ENCODE measurements at places on chromosomes 12 and 14.

- DNase-seq, result no peak
Observed at GRCh38 chr12:7374423-7375144, 69.4 kb downstream of the CD163L1 start.

DNA sequence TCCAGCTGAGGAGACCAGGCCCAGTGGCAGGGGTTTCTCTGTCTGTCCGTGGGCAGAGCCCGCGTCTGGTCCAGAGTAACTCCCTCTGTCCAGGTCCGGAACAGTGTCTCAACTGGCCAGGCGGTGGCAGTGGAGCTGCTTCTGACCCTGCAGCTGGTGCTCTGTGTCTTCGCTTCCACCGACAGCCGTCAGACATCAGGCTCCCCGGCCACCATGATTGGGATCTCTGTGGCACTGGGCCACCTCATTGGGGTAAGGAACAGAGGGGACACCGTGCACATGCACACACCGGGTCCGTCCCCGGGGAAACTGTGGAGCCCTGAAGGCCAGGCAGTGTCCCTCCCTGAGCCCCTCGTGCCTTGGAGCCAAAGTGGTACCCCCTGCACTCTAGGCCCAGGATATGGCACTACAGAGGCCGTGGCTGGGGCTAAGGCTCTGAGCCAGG, 1.5 kb downstream of the AQP6 start:
- DNase-seq, result no peak

- DNase-seq, result no peak
Observed at GRCh38 chr14:39383026-39383660, 49.1 kb downstream of the FBXO33 start.

- DNase-seq, result no peak
Observed at GRCh38 chr14:96212896-96213295, 8.3 kb downstream of the BDKRB2 start.

DNA sequence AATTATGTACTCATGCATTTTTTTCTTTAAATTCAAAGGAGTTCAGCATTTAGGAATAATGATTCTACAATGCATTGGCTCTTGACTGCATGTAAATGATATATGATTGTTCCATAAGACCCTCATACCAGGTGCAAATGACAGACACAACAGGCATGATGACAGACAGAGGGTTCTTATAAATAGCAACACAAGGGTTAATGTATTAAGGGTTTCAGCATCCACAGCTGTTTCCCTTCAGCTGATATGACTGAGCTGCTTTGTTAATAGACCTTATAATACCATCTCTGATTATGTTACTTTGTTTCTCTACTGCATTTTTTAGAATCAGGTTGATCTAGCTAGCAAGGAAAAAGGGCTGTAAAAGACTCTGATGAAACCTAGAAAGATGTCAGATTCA, 90.8 kb upstream of the TMTC2 start:
- no peak for DNase-seq

- no peak for DNase-seq
Observed at GRCh38 chr14:100988011-100988410, 84.5 kb upstream of the RTL1 start.

DNA sequence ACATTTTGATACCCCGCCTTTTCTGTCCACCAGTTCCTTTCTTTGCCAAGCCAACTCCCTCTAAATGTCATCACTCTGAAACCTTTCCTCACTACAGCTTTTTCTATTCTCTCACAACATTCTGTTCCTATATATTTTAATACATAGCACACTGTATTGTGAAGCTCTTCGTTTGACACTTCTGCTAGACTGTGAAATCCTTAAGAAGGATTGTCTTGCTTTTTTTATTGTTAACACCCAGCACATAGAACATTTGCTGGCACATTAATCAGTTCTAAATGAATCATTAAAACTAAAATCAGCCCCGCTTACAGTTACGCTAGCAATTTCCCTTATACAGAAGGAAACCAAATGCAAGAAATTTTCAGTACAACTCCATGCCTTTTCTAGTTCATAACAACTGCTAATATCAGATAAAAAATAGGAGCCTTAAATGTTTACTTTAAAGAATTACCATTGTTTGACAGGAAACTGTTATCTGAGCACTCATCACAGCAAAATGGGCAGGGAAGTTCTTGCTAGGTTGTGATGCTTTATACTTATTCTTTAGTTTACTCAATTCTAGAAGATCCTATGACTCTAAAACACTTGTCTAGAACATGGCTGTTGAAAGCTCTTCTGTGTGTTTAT, 93.5 kb downstream of the PPP1R12A start:
- DNase-seq, result no peak

DNA sequence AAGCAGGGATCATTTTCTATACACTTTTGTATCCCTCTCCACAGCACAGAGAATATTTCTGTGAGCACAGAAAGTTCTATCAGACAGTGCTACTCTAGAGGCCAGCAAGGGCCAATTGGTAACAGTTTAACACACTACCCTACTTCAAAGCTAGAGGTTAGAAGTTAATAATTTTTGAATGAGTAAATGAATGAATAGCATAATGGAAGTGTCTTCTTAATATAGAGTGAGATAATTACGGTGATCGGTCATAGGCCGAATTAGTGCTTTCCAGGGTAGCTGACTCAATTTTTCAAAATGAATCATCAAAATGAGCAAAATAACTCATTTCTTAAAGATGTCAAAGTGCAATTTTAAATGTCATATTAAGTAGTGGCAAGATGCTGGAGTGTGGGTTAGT, 67.0 kb upstream of the CCDC198 start:
- DNase-seq, result no peak

GRCh38 chr12:34287986-34288962, 266.0 kb downstream of the ALG10 start:
- DNase-seq, result no peak

GRCh38 chr12:97347956-97348355, 114.6 kb upstream of the RMST start:
- DNase-seq, result no peak

DNA sequence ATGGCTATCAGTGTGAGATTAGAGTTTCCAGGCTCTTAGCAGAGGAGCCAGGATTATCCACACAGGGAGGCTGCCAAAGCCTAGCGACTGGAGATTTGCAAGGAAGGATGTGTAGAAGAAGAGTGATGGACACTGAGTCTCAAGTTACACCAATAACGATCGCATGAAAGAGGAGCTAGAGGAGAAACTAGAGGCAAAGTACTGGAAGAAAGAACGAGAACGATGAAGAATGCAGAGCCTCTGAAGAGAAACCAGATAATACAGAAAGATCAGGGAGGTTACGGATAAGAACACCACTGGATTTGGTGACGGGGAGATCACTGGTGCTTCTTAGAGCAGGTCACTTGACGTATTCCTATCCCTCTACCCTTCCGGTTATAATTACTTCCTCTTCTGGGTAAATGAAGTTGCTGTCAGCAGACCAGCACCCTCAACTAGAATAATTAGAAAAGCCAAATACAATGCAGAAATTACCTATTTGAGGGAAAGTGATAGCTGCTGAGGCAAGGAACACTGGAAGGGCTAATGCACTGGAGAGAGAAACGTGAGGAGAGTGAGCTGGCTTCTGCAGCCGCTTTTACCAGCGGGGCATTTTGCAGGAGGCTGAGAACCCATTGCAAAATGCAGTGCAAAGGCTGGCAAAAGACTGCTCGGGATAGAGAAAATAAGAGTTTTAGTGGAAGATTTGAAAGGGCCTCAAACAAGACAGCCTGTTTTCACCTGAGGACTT, 93.1 kb upstream of the HIF1A start:
- DNase-seq, result no peak

DNA sequence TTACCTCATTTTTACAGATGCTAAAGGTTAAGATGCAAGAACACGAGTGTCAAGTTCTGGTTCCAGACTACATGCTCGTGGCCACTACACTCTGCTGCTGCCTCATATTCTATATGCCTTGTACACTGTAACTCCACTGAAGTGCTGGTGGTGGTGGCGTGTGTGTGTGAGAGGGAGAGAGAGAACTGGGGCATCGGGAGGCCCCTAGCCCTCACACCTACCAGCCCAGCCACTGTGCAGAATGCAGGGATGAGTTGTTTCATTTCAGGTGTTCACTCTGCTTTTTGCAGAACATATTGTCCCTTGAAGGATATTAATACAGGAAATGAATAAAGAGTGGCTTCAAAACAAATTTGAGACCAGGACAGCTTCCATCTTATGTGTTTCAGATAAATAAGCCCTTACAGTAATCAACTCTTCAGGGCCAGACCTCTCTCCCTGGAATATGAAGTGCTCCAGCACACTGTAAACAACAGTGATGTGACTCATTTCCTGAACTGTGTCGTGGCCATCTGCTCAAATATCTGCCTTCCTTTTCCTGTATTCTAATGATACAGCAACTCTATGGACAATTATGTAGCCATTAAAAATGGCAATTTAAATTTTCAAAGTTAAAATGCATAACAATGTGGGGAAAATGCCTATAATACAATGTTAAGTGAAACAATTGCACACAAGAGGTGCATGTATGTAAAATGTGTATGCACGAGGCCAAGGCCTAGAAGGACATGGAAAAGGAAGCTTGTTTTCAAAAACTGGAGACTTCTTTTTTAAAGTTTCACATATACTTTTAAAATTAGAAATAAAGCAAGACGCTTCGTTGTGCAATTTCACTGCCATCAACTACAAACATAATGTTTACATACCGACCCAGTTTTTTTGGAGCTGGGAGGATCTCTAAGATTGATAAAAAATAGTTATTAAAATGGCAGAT, 215.4 kb downstream of the PELI2 start:
- DNase-seq, result no peak

DNA sequence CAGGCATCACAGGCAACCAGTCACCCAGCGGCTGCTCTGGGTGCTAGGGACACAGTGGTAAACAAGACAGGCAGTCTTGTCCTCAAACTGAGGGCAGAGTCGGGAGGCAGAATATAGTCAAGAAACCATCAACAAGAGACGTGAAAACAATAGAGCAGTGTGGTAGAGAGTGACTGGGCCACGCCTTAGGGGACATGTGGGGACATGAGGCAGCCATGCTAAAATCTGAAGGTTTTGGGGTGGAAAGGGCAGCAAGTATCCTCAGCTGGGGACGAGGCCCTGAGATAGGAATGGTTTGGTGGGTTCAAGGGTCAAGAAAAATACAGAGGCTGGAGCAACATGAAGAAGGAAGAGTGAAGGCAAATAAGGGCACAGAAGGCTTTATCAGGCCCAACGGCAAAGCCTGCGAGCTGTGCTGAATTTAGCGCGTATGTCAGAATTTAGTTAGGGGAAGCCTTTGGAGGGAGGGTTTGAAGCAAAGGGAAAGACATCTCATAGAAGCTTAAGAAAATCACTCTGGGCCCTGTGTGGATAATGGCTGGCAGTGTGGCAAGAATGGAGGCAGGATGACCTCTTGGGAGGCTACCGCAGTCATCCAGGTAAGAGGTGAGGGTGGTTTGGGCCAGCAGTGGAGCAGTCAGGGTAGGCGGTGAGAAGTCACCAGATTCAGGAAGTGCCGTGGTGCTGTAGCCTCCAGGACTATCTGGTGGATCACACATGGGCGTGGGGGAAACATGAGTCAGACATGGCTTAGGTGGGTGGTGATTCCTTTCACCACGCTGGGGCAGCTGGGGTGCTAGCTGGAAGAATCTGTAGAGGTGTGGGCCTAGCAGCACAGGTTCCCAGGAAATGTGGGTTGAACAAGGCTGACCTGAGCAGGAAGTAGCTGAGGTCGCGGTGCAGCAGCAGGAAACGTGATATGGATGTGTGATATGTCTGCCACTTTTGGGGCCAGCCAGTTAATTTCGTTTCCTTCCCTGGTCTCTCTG, 3.0 kb downstream of the EVL start:
- no peak for DNase-seq

- no peak for DNase-seq
Observed at GRCh38 chr12:50006280-50006679, 19.0 kb downstream of the RACGAP1 start.

Data from stimulated activated CD4-positive, alpha-beta T cell treated with anti-CD3 and anti-CD28 coated beads, Interleukin-1b, Interleukin-23, amount 100 ng/mL, for 24 hours (primary cell).